Ureter (tissue), 1 donor: ENCODE measurements at places on chromosomes 5 and 9. TPM values are rescaled to one million over a fixed set of nuclear protein-coding genes. Genes with fewer than 3 reads are reported as not detected.

DNA sequence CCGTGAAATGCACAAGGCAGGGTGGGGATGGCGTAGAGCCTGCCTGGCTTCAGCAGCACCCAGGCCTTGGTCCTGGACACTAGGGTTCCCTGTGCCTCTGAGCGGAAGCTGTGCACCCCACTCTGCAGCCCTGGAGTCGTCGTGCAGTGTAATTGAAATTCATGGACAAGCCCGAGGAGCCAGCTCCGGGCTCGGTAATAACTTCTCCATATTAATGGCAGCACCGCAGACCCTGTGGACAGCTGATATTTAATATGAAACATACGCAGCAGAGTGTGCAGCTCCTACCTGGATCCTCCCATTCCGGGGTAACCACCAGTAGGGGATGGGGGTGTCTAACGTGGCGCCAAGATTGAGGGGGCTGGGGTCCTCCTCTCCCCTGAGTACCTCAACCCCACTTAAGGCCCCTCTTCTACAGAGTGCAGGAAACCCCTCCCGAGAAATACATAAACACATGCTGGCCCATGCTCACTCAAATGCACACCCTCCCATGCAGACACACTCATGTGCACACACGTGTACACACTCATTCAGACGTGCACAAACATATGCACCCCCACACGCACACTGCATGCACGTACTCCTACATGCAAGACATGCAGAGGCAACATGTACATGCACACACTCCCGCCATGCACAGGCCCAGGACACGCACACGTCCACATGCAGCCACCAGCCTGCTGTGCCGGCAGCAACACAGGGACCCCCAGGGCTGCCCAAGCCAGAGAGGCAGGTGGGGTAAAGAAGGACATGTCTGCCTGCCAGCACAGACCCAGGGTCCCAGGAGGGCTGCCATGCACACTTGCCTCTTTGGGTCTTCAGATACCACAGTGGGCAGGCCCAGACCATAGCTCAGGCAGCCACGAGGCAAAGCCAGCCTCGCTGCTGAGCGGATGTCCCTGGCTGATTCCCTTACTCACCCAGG is 8.1 kb downstream of the ADAMTS2 start:
- DNase-seq: no peak

DNA sequence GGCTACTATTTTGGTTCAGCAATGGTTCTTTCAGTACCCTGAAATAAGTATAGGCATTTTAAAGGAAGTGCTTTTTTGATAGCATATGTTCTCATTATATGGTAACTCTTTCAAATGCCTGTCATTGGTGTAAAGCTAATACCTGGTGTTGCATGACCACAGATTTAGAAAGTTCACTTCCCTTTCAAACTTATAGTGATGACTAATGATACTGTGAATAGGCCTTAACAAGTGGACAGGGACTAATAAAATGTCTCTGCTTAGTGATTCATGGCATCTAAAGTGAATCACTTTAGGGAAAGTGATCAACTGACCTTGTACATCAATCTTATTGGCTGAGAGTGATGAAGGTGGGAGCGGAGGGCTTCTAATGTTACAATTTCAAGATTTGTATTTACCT is 21.6 kb downstream of the MRPL22 start:
- DNase-seq: no peak

- DNase-seq: peak; percentile 76
These were observed 51.2 kb downstream of the SLC1A3 start for GRCh38 chr5:36657563-36657995.

Gene PCDHGB1
- 3.0 TPM for total RNA-seq

Gene CARTPT
- total RNA-seq: not detected
